ENCODE measurements at places on chromosomes 16 and 17.

GRCh38 chr16:11386054-11386680 lies 40.9 kb downstream of the RMI2 start:
- DNase-seq, result no peak

- no peak for DNase-seq
These were observed 30.5 kb downstream of the PLCG2 start for GRCh38 chr16:81809567-81809966.

DNA sequence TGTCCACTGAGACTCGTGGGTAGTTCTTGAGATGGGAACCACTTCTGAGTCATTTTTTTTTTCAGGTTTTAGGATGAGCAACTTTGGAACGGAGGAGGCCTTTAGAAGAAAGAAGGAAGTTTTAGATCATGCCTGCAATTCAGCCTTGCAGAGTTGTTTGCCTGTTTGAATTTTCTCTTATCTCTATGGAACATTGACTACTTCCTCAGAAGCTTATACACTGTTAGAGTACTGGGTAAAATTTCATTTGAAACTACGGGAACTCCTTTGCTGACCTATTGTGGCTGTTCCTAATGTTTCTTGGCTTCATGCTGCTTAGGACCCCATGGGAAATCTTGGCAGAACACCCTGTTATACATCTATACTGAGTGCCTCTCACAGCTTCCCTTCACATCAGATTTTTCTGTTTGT lies 70.8 kb downstream of the MAP2K6 start:
- no peak for DNase-seq

GRCh38 chr16:88924834-88925539 lies 52.0 kb downstream of the CBFA2T3 start:
- no peak for DNase-seq

- DNase-seq, result no peak
These were observed 154.7 kb downstream of the C16orf78 start for GRCh38 chr16:49528060-49528865.

DNA sequence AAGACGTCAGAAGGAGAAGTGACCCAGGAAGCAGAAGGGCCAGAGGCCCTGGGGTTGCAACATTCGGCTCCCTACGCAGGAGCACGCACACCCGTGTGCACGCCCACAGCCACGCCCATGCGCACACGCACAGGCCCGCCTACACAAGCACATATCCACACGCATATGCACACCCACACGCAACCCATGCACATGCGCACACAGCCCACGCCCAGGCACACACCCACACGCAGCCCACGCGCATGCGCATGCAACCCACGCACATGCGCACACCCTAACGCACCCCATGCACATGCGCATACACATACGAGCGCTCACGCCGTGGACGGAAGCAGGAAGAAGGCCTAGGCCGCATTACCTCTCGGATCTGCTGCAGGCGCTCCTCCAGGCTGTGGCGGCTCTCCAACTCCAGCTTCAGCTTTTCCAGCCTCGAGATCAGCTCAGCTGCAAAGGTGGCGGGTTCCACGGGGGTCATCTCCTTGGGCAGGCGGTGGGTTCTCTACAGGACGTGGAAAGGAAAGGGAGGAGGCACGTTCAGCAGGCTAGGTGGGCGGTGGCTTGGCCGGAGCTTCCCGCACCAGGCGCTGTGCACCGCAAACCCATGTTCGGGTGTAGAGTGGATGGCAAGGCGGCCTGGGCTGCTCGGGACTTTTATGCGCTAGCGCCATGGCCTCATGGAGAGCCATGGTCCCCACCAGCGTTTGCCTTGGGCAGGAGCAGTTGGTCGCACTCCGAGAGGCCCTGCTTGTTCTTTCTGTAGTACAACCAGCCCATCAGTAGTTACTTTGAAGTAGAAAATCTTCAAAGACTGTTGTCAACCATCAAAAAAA lies 23.4 kb downstream of the AXIN2 start:
- DNase-seq, result no peak

- no peak for DNase-seq
These were observed 139.3 kb downstream of the ANKFN1 start for GRCh38 chr17:56292578-56292977.

GRCh38 chr16:81646561-81646960 lies 132.5 kb upstream of the PLCG2 start:
- no peak for DNase-seq

DNA sequence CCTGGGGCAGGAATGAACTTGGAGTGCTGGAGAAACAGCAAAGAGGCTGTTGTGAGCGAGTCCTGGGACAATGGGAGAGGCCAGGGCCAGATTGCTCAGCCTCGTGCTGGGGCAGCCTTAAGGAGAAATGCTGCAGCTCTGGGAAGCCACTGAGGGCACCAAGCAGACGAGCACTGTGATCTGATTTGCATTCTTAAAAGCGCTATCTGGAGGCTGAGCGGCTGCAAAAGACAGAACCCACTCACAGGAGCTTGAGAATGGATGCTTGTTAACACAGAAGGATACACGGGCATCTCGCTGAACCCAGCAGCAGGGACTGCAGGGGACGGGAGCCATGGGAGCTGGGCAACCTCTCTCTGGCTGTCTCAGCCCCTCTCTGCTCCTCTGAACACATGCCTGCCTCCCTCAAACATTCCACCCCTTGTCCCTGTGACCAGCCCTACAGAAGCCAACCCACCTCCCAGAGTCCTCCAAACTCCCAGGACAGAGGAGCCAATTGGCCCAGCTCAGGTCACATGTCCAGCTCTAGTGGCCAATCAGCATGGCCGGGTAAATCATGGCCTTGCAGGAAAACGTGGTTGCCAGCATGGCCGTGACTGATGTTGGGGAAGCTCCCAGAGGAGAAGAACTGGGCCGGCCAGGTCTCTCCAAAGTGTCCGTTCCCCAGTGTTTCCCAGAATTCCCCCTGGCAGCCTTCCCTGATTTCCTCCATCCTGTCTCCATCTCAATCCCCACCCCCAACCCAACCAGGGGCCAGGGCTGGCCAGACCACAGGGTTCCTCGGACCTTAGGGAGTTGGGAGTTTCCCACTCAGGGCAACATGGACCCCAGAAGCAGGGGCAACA lies 60.3 kb downstream of the GSG1L start:
- no peak for DNase-seq

GRCh38 chr16:4624827-4625559 lies 367 bp downstream of the MGRN1 start:
- no peak for DNase-seq

DNA sequence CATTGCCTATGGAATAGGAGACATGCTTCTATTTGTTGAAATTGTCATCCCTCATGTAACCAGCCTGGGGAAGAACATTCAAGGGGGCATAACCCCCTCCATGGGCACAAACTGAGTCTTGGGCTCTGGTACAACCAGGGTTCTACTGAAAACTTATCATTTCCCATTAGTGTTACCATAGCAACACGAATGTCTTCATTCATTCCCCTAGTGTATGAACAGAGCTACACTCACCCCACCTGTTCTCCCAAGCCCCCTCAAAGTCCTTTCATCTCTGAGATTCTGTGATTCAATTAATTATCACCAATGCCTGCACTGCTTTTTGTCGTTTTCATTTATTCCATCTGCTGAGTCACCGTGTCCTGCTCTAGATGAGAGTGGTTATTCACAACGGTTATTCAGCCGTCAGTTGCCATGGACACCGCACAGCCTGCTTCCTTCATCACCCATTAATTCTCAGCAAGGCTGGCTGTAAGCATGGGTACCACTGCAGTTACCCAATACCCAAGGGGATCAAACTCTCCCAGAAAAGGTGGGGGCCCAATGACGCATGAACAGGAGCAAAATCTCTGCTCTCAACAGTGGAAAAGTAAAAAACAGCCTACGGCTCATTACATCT lies 1.6 kb upstream of the GAST start:
- DNase-seq, result no peak

GRCh38 chr17:61581611-61582349 lies 9.2 kb downstream of the NACA2 start:
- DNase-seq, result no peak
